ENCODE measurements at places on chromosomes 5 and 9.

GRCh38 chr9:84519413-84519812 is 150.1 kb upstream of the NTRK2 start:
- DNase-seq: no peak

DNA sequence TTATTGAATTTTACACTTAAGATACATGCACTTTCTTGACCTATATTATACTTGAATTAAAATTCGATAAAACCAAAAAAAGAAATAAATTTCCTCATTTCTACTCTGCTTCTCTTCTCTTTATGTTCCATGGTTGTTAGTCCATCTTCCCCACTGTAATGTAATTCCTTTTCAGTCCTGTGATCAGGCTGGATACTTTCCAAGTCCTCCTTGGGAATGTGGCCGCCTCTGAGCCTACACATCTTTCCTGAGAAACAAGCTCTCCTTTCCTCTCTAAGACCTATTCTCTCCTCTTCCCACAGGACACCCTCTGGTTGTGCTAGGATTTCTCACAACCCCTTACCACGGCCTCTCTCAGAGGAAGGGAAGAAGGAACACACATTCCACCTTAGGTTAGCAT is 285.1 kb downstream of the DNAH5 start:
- DNase-seq: no peak

- no peak for DNase-seq
Measured at GRCh38 chr5:170597872-170598271, 94.1 kb downstream of the KCNIP1 start.

DNA sequence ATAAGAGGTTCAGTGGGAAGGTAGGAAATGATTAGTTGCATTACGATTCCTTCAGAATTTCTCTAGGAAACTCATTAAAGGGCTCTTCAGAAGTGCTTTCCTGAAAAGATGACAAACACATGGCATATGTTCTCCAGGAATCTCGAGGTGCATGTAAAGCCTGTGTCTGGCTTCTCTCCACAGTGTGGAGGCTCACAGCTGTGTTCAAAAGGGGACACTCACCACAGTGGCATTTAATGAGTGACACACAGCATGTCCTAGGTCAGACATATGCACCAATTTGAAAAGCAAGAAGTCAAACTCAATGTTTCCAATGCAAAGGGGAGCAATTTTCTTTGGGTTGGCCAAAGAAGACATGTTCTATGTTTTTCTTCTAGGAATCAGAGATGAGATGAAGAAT is 976.9 kb downstream of the MAT2B start:
- no peak for DNase-seq

GRCh38 chr9:33329117-33329563 is 38.8 kb downstream of the NFX1 start:
- DNase-seq: peak; percentile 81

DNA sequence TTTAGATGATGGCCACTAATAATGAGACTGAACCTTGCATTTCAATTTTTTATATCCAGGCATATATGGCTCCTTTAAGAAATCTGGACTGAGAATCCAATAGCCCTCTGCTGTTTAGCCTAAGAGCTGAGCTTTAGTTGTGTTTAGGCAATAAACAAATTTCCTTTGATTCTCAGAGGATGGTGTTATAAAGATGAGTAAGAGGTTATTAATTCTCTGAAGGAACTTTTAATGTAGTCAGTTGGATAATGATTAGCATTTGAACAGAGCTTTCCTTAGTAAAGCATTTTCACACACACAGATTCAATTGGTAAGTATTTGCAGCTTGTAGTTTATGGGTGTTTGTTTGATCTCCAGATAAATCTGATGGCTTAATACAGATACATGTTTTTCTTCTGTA is 149.6 kb downstream of the PRR16 start:
- DNase-seq: no peak
